ENCODE measurements at places on chromosomes 4 and X.

GRCh38 chr4:2835978-2836377, 7.7 kb upstream of the ADD1 start:
- DNase-seq = no peak

DNA sequence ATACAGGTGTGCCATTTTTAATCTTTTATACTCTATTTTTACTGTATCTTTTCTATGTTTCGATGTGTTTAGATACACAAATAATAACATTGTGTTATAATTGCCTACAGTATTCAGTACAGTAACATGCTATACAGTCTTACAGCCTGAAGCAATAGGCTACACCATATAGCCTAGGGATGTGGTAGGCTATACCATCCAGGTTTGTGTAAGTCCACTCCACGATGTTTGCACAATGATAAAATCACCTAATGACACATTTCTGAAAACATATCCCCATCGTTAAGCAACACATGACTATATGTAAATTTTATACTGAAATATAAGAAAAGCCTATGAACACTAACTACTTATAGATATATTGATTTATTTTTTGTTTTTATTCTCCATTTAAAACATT, 48.9 kb upstream of the EXOC1L start:
- no peak for DNase-seq

GRCh38 chr4:83224502-83225197, 59.9 kb downstream of the COQ2 start:
- no peak for DNase-seq

- DNase-seq = no peak
Measured at GRCh38 chrX:19857131-19857530, 30.3 kb downstream of the SH3KBP1 start.

- DNase-seq = no peak
Measured at GRCh38 chr4:123298261-123298660, 98.3 kb upstream of the SPRY1 start.

DNA sequence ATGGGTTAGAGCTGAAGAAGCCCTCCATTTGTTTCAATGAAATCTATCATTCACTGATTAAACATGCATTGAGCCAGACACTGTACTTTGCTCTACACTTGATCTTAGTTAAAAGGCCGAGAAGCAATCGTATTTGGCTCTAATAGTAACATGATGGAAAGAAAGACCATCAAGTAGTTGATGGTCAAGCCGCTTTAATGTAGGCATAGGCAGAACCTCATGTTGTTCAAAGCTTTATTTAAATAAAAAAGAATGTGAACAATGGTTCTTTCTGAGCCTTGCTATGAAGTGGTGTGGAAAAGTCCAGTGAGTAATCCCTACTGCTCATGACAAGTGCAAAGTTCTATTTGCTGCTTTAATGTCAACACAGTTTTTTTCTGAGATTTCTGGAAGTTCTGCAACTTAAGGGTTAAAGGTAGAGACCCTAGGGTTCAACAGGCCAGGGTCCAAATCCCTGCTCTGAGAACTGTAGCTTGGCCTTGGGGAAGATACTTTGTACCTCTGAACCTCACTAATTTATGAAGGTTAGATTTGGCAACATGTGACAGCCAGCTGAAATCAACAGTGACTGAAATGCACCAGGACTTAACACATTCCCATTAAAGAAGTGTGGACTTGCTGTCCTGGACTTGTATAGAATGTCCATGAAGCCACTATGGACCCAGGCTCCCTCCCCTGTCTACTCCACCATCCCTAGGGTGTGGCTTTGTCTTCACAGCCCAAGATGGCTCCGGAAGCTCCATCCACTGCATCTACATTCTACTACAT, 17.9 kb upstream of the LAP3 start:
- no peak for DNase-seq

DNA sequence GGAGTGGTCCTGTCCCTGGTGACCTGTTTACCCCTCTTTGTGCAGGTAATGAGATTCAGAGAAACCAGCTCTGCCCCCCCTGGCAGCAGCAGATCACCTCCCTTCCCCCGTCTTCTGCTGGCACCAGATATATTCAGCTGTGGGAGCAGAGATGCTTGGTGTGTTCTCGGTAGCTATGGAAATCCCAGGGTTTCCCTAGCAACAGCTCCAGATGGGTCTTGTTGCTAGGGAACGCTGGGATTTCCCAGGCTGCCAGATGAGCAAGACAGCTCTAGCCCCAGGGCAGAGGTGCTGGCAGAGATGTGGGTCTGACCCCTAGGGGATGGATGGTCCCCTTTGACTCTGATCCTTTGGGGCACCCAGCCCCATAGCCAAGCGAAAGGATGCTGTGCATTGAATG, 20.2 kb downstream of the CETN2 start:
- no peak for DNase-seq

- DNase-seq = peak; percentile 16
Measured at GRCh38 chr4:179586460-179586859, 2144.2 kb upstream of the AGA start.

DNA sequence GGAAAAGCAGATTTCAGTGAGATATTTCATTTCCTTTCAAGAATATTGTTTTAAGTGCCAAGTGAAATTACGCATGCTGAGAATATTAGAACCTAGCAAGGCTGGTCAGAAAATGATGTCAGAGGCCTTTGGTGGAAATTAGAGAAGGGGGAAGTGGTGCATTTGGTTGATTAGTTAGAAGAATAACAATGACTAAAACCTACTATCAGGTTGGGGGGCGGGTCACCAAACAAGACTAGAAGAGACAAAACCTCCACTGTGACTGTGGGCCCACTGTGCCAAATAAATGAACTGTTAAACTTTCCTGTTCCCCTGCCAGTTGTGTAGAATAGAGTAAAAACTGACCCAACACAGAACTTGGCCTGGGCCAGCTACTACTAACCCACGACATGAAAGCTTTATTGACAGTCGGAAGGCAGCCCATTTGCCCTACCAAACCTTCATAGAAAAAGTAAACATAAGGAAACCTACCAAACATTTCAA, 2.9 kb downstream of the RAPGEF2 start:
- peak; percentile 88 for DNase-seq

GRCh38 chr4:54842656-54843055, 184.9 kb downstream of the KIT start:
- no peak for DNase-seq

DNA sequence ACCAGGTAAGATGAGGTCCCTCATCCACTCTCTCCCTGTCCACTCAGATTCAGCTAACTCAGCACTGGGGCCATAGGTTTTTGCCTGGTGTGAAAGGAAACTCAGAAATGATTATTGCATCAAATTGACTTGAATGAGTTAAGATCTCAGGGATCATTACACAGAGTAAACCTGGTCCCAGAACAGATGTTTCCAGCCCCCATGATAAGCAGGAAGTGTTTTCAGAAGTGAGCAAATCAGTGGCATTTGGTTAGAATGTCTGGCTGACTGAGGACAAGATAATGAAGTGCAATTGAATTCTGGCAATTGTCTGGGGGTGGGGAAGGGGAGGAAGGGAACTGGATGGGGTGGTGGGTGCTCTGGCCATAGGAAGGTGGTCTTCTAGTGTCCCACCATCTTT, 108.0 kb downstream of the CHIC2 start:
- no peak for DNase-seq

DNA sequence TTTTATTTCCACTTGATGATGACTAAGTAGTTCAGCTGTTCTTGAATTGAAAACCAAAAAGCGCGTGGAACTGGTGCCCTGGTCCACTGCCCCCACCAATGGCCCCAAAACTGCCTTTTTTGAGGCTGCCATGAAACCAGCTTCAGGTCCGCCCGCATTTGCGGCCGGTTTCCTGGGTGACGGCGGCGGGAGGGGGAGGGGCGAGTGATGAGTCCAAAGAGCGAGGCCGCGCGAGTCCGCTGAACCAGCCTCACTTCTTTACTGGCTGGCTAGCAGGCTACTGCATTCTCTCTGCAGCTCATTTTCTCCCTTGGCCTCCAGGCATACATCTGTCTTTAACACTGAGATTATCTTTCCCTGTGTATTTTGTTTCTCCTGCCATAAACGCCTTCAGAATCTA, 72.9 kb upstream of the FABP2 start:
- DNase-seq = peak; percentile 2

- DNase-seq = no peak
Measured at GRCh38 chr4:114495471-114495928, 103.1 kb upstream of the UGT8 start.

- no peak for DNase-seq
Measured at GRCh38 chr4:77593101-77593500, 12.5 kb upstream of the CXCL13 start.

GRCh38 chrX:54066841-54067240, 22.6 kb upstream of the PHF8 start:
- DNase-seq = peak; percentile 33

DNA sequence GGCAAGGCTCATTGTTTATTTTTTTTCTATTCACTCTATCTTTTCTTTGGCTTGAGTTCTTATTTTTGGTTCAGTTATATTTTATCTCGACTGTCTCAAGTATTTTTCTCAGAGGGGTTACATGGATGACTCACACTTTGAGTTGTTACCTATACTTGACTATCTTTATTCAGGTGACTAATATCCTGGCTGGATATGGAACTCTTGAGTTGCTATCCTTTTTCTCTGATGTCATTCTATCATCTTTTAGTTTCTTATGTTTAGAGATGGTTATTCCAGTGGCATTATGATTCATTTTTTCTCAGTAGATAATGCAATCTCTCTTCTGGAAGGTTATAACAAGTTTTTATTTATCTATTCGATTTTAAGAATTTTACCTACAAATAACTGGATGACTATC, 117.9 kb downstream of the COX18 start:
- DNase-seq = peak; percentile 27

DNA sequence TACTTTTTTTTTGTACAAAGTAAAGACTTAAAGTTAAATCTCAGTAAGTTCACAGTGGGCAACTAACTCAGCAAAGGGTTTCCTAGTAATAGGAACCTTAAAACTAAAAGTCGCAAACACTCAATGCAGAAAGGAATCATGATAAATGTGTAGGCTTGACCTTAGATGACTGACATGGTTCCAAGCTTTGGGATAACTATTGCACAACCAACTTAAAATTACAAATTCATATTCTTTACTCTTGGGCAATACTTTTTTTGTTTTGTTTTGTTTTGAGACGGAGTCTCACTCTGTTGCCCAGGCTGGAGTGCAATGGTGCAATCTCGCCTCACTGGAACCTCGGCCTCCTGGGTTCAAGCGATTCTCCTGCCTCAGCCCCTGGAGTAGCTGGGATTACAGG, 8.2 kb downstream of the ELOVL6 start:
- no peak for DNase-seq

DNA sequence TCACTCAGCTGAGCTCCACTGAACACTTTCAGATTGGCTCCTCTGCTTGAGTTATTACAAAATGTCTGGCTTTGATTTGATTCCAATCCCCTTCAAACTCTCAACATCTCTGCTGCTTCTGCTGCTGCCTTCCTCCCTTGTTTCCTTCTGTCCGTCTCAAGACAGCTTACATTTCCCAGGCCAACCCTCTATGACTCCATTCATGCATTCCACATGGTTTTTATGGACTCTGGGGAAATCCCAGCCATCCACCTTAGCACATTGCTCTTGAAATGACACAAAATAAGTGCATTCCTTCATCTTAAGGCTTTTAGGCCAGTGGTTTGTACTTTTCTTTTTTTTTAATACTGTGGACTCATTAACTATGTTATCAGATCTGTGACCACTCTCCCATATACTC, 68.5 kb upstream of the TMEM164 start:
- peak; percentile 0 for DNase-seq

DNA sequence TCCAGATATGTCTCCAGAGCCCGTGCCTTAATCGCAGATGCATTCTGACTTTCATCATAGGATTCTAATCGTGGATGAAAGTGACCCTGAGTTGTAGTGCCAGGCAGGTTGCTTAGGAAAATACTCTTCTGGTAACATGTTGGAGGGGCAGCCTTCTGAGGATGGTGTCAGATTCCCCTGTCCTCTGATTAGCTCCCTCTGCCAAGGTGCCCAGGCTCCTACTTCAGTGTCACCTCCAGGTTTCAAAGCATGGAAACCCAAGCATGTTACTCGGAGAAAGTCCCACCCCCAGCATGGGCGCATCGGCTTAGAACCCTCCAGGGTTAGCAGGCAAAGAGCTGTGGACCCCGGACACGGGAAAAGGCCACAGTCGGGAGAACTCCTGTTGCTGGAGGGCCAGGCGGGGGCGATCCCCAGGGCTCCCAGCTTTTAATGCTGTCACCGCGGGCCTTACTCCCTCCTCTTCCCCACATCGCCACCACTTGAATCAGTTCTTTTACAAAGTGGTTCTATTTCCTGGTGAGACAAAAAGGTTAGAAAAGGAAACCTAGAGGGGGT, 44.5 kb downstream of the TRIM2 start:
- no peak for DNase-seq

DNA sequence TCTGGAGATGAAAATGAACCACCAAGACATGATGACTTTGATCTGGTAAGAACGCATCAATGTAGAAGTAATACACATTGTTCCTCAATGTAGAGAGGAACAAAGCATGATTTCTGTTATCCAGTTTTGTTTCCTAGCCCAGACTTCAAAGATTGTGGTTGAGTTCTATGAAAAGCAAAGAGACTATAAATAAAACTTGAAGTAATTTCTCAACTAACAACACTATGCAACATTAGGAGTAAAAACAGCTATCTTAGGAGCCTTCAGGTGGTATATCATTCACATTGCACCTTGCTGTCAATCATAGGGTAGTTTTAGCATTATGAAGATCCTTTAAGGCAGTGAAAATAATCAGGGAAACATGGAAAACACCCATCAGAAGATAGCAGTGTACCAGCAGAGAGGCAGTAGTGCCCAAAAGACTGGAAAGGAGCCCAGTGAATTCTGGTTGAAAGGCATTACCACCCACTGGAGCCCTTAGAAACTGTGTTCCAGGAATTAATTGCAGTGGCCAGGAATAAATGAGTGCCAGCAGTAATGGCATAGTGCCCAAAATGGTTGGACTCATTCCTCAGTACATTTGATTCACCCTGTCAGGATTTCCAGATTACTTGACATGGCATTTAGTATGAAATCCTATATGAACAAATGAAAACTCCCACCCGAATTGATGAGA, 300.7 kb upstream of the CXXC4 start:
- DNase-seq = peak; percentile 20

GRCh38 chr4:114654592-114654991, 56.0 kb downstream of the UGT8 start:
- DNase-seq = no peak

DNA sequence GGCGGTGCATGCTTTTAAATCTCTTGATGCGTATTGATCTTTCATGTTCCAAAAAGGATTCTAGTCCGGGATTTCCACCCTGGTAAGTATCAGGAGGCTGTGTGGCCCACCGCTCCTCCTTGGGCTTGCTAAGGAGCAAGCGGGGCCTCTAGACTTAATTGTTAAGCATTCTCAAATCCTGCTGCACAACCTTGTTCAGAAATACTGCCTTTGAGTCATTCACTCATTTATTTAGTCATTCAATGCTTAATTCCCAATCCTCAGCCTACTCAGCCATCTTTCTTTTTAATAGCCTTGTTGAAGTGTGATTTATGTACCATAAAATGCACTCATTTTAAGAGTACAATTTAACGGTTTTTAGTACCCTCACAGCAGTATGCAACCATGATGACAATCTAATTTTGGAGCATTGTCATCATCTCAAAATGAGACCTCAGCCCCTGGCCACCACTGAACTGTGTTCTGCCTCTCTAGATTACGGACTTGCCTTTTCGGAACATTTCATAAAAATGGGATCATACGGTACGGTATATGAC, 15.6 kb upstream of the SLC2A9 start:
- DNase-seq = no peak

- DNase-seq = no peak
Measured at GRCh38 chr4:112901962-112902411, 147.5 kb upstream of the ANK2 start.

All from astrocyte of the spinal cord (primary cell).